ENCODE measurements at places on chromosomes 11 and 22. TPM values are rescaled to one million over a fixed set of nuclear protein-coding genes. Genes with fewer than 3 reads are reported as not detected.

CTSW gene
- 4.0 TPM for total RNA-seq

DRG1 gene
- total RNA-seq = 74.9 TPM

OR6X1 gene
- total RNA-seq = not detected

TEX12 gene
- total RNA-seq = 1.3 TPM

RIMBP3C gene
- total RNA-seq = not detected

GRIK4 gene
- 0.29 TPM for total RNA-seq

TRAF6 gene
- 11.5 TPM for total RNA-seq

MUC5AC gene
- not detected for total RNA-seq

DNA sequence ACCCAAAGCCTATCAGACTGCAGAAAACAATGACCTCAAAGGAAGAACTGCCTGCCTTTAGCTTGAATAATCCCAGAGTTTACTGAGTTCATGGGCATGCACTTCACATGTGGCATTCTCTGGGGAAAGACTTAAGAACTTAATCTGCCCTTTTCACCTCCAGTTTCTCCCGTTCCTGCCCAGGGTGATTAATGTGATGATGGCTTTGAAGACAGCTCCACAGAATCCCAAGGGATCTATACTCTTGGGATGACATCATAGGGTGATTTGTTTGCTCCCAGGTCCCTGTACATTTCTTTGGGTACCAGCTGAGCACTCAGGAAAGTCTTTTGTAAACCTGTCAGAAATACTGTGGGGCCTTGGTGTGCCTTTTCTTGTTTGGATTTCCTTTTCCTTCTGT, 14.0 kb downstream of the FJX1 start:
- H3K4me3 ChIP-seq = no peak overlapping the region
- no peak for DNase-seq
- no peak overlapping the region for H3K27ac ChIP-seq
- no peaks in the 10 kb centered on the region for H3K4me1 ChIP-seq

DNA sequence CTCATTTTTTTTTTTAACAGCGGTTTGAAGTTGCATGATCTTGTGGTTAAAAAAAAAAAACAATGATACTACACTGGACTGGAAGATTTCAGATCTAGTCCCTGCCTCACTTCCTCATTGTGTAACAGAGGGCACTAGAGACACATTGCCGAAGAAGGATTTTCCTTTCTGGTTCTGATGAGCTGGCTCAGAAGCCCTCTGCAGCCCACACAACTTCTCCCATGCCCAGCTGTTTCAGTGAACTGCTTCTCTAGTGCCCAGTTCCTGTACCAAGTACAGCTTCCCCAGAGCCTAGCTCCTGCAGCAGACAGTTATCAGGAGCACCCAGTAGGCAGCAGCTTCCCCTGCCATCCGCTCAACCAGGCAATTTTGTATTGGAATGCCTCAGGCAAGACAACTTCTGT, 29.5 kb upstream of the ANO5 start:
- H3K4me1 ChIP-seq = no peaks in the 10 kb centered on the region
- H3K4me3 ChIP-seq = no peak overlapping the region
- DNase-seq = no peak
- H3K27me3 ChIP-seq = no peaks in the 10 kb centered on the region

DNA sequence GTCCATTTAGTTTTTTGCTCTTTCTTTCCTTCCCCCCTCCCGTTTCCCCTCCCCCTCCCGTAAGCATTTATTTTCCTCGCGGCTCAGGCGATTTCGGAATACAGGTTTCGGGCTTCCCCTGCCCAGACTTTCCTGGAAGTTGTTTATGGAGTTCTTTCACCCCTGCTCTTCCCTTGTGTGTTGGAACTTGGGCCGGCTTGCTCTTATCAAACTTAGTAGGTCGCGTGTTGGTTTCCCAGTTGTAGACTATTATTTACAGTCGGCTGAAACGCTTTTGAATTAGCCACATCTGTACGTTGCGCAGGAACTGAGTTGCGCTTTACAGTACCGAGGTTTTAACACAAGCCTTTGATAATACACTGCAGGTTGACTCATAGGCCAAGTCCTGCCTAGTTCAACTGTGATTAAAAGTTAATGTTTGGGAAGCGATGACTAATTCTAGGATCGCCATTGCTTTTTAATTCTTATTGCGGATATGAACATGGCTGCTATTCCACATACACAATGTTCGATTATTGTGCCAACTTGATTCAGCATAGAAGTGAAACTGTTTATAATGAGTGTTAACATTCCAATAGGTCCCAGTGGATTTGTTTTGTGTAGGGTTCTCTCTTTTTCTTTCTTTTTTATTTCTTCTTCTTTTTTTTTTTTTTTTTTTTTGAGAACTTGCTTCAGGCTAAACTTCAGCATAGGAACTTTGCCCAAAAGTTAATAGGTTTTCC, 1.7 kb downstream of the YAP1 start:
- H3K4me1 ChIP-seq = no peaks in the 10 kb centered on the region
- no peaks in the 10 kb centered on the region for H3K27me3 ChIP-seq
- H3K4me3 ChIP-seq = peak overlapping the region; percentile 100
- H3K27ac ChIP-seq = peak overlapping the region; percentile 99

- no peaks in the 10 kb centered on the region for H3K27me3 ChIP-seq
- H3K36me3 ChIP-seq = no peaks in the 10 kb centered on the region
- no peak overlapping the region for H3K4me3 ChIP-seq
- no peak for DNase-seq
- no peaks in the 10 kb centered on the region for H3K4me1 ChIP-seq
- peak overlapping the region; percentile 95 for H3K27ac ChIP-seq
Observed at GRCh38 chr11:6387811-6388599, 2.3 kb upstream of the SMPD1 start.

GRCh38 chr22:36027935-36028645, 534 bp downstream of the RBFOX2 start:
- DNase-seq = peak; percentile 54
- peak overlapping the region; percentile 80 for H3K4me3 ChIP-seq
- no peaks in the 10 kb centered on the region for H3K27me3 ChIP-seq

- H3K27me3 ChIP-seq = no peaks in the 10 kb centered on the region
- no peaks in the 10 kb centered on the region for H3K36me3 ChIP-seq
- H3K4me3 ChIP-seq = no peak overlapping the region
- no peak for DNase-seq
- H3K27ac ChIP-seq = no peak overlapping the region
Observed at GRCh38 chr11:9192561-9192960, 72.6 kb downstream of the DENND5A start.

DNA sequence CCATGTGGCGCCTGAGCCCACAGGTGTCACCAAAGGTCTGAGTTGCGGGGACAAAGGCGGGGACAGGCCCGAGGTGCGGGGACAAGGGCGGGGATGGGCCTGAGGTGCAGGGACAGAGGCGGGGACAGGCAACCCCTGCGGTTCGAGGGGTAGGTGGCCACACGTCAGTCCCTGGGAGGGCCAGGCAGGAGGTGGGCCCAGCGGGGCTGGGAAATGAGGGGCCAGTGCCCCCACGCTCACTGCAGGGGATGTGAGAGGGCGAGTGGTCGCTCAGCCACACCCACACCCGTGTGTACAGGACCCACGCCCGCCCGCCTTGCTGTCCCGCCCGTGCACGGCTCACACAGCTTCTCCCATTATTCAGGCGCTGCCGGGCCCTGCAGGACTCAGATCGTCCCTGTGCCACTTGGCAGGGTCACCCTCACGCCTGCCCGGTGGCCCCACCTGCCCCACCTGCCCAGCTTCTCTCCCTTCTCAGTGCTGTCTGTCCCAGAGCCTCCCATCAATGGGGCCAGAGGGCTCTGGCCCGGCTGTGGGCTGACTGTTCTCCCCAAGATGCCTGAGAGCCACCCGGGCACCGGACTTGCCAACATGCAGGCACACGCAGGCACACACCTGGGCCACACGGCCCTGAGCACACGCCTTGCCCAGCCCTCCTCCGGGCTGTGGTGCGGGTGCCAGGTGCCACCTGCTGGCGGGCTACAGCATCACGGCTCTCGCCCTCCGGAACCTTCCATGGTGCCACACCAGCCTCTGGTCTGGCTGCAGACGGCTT, 14.2 kb upstream of the MUC6 start:
- H3K4me3 ChIP-seq = no peak overlapping the region
- H3K36me3 ChIP-seq = no peaks in the 10 kb centered on the region
- no peak overlapping the region for H3K27ac ChIP-seq
- no peaks in the 10 kb centered on the region for H3K27me3 ChIP-seq
- no peaks in the 10 kb centered on the region for H3K4me1 ChIP-seq
- peak; percentile 82 for DNase-seq

DNA sequence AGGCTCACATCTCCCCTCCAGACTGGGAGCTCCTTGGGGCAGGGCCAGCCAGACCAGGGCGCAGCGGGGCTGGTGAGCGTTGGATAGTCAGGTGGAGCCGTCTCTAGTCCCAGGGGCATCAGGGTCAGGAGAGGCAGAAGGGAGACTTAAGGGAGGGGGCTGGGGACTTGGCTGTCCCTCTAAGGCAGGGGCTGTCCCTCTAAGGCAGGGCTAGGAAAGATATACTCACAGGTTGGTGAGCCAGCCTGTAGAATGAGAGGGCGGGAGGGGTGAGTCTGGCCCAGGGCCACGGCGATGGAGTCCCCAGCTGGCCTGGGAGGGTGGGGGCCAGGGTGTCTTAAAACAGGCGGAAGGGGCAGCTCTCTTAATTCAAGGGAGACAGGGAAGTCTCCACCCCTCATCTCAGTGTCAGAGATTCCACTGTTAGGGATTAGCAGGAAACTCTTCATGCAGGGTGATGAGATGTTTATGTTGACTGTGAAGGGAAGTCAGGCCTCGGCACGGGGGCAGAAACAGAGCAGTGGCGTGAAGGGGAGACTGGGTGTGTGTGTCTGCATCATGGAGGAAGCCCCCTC, 11.3 kb downstream of the P2RY2 start:
- H3K4me3 ChIP-seq = no peak overlapping the region
- H3K4me1 ChIP-seq = peaks cover 9% of the 10 kb centered on the region
- H3K36me3 ChIP-seq = no peaks in the 10 kb centered on the region
- no peaks in the 10 kb centered on the region for H3K27me3 ChIP-seq
- no peak overlapping the region for H3K27ac ChIP-seq

DNA sequence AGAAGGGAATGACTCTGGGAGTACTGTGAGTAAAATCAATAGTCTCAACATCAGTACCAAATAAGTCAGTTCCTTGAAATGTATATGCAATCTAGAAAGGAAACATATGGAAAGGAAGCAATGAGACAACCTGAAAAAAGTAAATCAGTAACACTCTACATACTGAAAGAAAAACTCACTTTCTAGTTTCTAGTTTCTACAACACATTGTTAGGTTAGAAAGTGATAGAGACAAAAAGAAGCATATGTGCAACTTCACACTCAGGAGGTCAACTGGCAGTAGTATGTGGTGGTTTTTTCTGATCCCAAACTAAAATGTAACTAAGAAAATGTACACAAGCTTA, 156.5 kb upstream of the SOX6 start:
- no peak overlapping the region for H3K4me3 ChIP-seq
- no peak for DNase-seq
- H3K27ac ChIP-seq = no peak overlapping the region
- no peaks in the 10 kb centered on the region for H3K36me3 ChIP-seq
- no peaks in the 10 kb centered on the region for H3K4me1 ChIP-seq

DNA sequence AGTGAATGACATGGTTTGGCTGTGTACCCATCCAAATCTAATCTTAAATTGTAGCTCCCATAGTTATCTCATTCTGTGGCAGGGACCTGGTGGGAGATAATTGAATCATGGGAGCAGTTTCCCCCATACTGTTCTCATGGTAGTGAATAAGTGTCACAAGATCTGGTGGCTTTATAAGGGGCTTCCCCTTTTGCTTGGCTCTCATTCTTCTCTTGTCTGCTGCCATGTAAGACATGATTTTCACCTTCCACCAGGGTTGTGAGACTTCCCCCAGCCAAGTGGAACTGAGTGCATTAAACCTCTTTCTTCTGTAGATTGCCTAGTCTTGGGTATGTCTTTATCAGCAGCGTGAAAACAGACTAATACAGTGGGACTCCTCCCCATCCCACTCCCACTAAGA, 11.1 kb downstream of the OR5A2 start:
- H3K27me3 ChIP-seq = no peaks in the 10 kb centered on the region
- H3K4me1 ChIP-seq = no peaks in the 10 kb centered on the region
- H3K27ac ChIP-seq = no peak overlapping the region
- H3K4me3 ChIP-seq = no peak overlapping the region
- no peaks in the 10 kb centered on the region for H3K36me3 ChIP-seq

All from breast epithelium (tissue), 4 donors.